ENCODE measurements at places on chromosomes 7 and 10. TPM values are rescaled to one million over a fixed set of nuclear protein-coding genes. Genes with fewer than 3 reads are reported as not detected.

Gene STOX1
- not detected for polyA plus RNA-seq

DNA sequence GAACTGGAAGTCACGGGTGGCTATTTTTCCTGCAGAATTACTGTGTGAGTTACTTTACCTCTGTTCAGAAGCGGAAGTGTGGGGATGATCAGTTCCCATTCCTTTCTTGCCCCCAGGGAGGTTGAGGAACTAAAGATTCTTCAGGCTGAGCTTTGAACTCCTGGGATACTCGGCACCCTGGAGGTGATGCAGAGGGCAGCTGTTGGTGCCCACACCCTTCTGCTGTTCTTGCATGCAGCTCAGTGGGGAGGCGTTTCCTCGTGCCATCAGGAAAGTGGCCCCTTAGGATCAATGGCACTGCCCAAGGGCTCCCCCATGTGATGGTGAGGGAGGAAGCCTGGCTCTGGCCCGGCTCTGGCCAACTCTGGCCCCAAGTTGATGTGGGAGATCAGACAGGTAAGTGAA lies 44.7 kb upstream of the MXI1 start:
- no peak overlapping the region for H3K4me3 ChIP-seq
- H3K27me3 ChIP-seq, result peaks cover 23% of the 10 kb centered on the region
- peaks cover 52% of the 10 kb centered on the region for H3K4me1 ChIP-seq
- no peak overlapping the region for H3K27ac ChIP-seq

DNA sequence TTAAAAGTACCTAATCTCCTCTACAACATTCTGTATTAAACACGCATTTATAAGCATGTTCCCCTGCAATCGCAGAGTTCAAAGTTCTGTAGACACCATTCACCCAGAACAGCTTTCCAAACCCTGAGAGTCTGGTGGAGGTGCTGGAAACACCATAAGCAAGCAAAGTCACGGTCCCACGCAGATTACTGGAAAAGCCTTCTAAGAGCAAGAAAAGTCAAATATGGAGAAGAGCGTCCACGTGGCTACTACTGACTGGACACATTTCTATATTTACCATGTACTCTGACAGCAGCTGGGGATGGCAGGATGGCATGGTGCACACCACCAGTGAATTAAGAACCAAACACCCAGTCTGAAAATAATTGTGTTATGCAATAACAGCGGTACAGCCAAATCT lies 97.7 kb downstream of the PARD3 start:
- H3K4me1 ChIP-seq, result no peaks in the 10 kb centered on the region
- H3K27ac ChIP-seq, result no peak overlapping the region
- peaks cover 59% of the 10 kb centered on the region for H3K27me3 ChIP-seq

DNA sequence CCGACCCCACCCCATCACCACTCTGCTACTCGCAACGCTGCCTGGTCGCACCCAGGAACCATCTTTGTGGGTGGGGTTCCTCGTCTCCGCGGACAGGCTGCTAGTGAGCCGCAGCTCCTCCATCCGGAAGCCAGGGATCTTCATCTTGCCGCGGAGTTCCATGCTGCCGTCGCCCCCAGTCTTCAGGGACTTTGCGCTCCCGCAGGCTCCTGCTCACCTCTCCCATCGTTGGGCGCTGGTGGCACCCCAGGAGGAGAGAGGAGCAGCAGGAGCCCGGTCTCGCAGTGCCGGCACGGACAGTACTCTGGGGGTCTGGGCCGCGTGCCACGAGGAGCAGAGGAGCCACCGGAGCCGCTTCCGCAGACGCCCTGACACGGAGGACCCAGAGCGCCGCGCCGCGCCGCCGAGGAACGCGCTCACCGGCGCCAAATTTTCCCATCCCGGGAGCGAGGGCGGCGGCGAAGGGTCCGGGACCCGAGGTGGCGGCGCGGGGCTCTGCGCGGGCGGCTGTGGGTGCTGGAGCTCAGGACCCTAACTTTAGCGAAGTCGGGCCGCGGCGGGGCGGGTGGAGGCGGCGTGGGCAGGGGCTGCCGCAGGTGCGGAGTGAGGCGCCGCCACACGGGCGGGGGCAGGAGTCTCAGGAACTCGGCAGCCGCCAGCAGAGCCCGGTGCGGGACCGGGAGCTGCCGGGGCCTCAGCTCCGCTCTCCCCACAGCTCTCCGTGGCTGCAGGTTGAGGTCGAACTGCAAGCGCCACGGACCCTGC lies 750.1 kb upstream of the SORCS1 start:
- H3K27me3 ChIP-seq, result peaks cover 40% of the 10 kb centered on the region
- no peak overlapping the region for H3K27ac ChIP-seq
- no peaks in the 10 kb centered on the region for H3K4me1 ChIP-seq
- no peak for DNase-seq

Gene MBL2
- polyA plus RNA-seq, result not detected

Gene C10orf62
- polyA plus RNA-seq, result not detected

DNA sequence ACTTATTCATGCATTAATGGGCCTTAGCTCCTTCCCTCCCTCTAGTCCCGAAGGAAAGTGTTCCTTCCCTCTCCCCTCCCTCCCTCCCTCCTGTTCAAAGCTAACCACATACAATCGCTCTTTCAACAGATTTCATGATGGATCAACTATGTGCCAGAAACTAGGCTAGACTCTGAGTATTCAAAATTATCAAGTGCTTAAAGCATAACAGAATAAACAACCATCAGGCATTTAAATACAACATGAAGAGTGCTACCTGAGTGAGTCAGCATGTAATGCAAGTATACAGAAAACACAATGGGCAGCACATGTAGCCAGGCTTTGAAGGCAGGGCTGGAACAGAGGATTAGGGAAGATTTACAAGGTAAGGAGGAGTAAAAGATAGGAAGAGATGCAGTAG lies 11.3 kb downstream of the CHCHD3 start:
- H3K27ac ChIP-seq, result no peak overlapping the region
- H3K4me1 ChIP-seq, result no peaks in the 10 kb centered on the region
- no peaks in the 10 kb centered on the region for H3K27me3 ChIP-seq
- DNase-seq, result no peak
- H3K4me3 ChIP-seq, result no peak overlapping the region

Gene SP4
- 1.3 TPM for polyA plus RNA-seq

DNA sequence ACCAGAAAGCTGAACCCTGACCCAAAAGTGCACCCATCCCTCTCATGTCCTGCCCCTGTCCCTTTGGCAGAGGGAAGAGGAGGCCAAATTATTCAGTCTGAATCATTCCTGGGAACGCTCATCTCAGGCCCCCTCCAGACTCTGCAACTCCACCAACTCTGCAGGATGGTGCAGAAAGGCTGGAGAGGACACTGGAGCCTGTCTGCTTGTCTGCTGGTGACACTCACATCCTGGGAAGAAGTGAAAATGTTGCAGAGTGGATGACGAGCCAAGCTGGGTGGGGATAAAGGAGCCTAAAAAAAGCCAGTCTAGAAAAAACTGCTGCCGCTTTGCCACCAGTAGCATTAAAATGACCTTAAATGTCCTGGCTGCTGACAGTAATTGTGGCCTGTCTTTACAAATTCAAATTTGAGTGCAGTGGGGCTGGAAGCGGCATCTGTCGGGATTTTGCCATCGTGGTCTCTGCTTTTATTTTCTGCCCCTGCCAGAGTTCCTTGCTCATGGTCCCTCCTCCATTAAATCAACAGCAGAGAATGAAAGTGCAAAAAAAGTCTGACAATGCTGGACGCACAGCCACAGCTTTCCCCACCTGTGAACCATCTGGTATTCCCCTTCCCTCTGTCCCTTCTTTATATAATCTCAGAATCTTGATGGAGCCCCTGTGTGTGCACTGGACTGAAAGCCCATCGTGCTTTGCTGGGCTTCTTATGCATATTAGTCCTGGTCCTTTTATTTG lies 63.9 kb downstream of the STK17A start:
- no peak overlapping the region for H3K4me3 ChIP-seq
- DNase-seq, result no peak
- H3K27me3 ChIP-seq, result no peaks in the 10 kb centered on the region

GRCh38 chr10:133445268-133445732 lies 8.4 kb upstream of the SCART1 start:
- H3K36me3 ChIP-seq, result no peaks in the 10 kb centered on the region
- no peak overlapping the region for H3K27ac ChIP-seq
- peaks cover 2% of the 10 kb centered on the region for H3K27me3 ChIP-seq
- H3K4me1 ChIP-seq, result peaks cover 8% of the 10 kb centered on the region
- H3K4me3 ChIP-seq, result no peak overlapping the region

Gene CNPY1
- polyA plus RNA-seq, result not detected

DNA sequence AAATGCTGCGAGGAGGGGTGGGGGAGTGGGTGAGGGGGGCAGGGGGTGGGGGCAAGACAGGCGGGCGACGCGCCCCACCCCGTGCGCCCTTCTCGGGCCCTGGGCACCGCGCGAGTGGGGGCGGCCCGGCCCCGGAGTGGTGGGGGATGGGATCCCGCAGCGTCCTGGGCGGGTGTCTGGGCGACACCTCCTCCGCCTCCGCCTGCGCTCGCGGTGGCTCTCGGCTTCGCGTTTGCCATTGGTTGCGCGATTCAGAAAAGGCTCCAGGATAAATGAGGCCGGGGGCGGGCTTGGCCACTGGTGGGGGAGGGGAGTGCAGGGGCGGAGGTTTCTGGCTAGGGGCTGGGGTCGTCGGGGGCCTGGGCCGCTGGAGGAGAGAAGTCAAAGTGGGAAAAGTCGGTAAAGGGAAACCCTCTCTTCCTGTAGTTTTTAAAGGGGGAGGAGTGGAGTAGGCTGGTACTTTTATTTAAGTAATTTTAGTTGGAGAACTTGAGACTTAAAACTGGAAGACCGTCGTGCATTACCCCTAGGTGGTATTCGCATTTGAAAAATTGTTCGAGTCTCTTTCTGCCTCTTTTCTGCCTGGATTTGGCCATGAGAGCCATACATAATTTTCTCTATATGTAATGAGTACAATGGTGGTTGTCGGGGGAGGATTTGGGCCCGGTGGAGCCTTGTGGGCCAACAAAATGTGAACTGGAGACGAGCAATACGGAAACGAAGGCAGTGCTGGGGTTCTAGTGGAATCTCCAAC lies 992 bp upstream of the IGF2BP3 start:
- no peak for DNase-seq
- peaks cover 53% of the 10 kb centered on the region for H3K4me1 ChIP-seq
- H3K27ac ChIP-seq, result no peak overlapping the region
- H3K36me3 ChIP-seq, result no peaks in the 10 kb centered on the region
- H3K27me3 ChIP-seq, result peaks cover 93% of the 10 kb centered on the region

GRCh38 chr10:45450866-45451265 lies 76.8 kb downstream of the ALOX5 start:
- H3K36me3 ChIP-seq, result peaks cover 6% of the 10 kb centered on the region
- no peak for DNase-seq
- no peak overlapping the region for H3K27ac ChIP-seq
- no peak overlapping the region for H3K4me3 ChIP-seq
- no peaks in the 10 kb centered on the region for H3K4me1 ChIP-seq

DNA sequence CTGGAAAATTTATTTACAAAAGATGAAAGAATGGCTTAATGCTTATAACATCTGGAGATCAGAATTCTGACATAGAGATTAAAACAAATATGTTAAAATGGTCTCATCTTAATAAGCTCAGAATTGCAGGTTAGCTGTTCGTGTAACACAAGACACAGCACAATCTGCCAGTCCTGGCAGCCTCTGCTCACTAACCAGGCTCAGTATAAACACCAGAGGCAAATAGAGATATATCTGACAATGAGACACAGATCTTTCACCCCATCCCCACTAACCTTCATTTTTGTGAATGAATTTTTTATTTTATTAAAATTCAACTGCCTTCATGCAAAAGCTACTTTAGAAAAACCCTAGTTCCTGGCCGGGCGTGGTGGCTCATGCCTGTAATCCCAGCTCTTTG lies 51.8 kb downstream of the RELN start:
- DNase-seq, result no peak
- H3K27ac ChIP-seq, result no peak overlapping the region
- no peaks in the 10 kb centered on the region for H3K27me3 ChIP-seq
- no peak overlapping the region for H3K4me3 ChIP-seq
- H3K36me3 ChIP-seq, result no peaks in the 10 kb centered on the region

DNA sequence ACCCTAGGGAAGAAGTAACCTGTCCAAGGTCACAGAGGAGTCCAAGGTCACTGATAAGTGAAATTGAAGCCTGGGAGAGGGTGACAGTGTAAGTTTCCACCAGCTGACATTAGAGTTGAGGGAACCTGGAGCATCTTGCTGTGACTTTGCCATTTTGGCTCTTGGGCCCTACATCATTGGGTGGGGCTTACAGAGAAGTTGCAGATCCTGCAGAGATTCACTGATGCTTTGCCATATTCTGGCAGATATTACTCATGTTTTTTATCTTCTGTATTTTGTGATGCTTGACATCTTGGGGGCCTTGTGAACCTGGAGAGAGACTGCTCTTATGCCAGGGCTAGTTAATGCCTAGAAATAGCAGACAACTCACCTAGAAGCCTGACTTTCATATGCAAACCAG lies 36.5 kb downstream of the SMKR1 start:
- no peak overlapping the region for H3K27ac ChIP-seq
- no peak for DNase-seq
- no peaks in the 10 kb centered on the region for H3K27me3 ChIP-seq
- H3K4me1 ChIP-seq, result peaks cover 4% of the 10 kb centered on the region
- no peak overlapping the region for H3K4me3 ChIP-seq

- no peak overlapping the region for H3K4me3 ChIP-seq
- no peak for DNase-seq
- H3K27me3 ChIP-seq, result no peaks in the 10 kb centered on the region
These were observed 75.5 kb downstream of the ZNF777 start for GRCh38 chr7:149385195-149385950.

DNA sequence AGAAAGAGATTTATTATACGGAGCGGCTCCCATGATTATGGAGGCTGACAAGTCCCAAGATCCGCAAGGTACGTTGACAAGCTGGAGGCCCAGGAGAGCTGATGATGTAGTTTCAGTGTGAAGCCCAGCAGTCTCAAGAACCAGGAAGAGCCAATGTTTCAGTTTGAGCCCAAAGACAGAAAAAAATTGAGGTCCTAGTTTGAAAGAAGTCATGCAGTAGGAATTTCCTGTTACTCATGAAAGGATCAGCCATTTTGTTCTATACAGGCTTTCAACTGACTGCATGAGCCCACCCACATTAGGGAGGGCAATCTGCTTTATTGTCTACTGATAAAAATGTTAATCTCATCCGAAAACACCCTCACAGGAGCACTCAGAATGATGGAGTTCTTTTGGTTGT lies 51.5 kb downstream of the CCDC71L start:
- no peak for DNase-seq
- H3K4me1 ChIP-seq, result no peaks in the 10 kb centered on the region
- H3K27ac ChIP-seq, result no peak overlapping the region
- no peak overlapping the region for H3K4me3 ChIP-seq

- H3K36me3 ChIP-seq, result no peaks in the 10 kb centered on the region
- H3K27me3 ChIP-seq, result no peaks in the 10 kb centered on the region
- DNase-seq, result no peak
- H3K27ac ChIP-seq, result no peak overlapping the region
These were observed 155.8 kb upstream of the GLI3 start for GRCh38 chr7:42392826-42393225.
